NCI-H69 (cell line): ENCODE measurements at places on chromosomes 7 and 10.

DNA sequence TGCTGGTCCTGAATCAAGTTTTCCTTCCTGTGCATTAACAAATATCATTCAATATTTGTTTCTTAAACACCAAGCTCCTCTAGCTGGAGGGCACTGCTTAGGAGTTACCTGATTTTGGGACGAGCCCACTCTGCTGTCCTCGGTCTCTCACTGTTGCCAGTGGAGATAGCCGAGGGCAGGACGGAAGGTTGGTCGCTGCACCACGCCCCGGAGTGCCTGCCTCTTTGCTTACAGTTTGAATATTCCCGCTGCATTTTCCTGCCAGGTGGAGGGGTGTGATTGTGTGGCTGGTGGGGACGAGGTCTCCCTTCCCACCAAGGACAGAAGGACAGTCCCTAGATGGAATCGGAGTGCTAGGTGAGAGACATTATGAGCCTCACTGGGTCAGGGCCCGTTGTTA lies 201.5 kb downstream of the DNAJB6 start:
- DNase-seq = no peak

GRCh38 chr10:44466236-44466635 lies 81.3 kb upstream of the CXCL12 start:
- no peak for DNase-seq

GRCh38 chr10:14384116-14384730 lies 53.5 kb upstream of the FRMD4A start:
- DNase-seq = no peak

GRCh38 chr7:155721056-155721455 lies 76.6 kb downstream of the RBM33 start:
- no peak for DNase-seq

GRCh38 chr10:21740989-21741388 lies 207.0 kb downstream of the MLLT10 start:
- no peak for DNase-seq

DNA sequence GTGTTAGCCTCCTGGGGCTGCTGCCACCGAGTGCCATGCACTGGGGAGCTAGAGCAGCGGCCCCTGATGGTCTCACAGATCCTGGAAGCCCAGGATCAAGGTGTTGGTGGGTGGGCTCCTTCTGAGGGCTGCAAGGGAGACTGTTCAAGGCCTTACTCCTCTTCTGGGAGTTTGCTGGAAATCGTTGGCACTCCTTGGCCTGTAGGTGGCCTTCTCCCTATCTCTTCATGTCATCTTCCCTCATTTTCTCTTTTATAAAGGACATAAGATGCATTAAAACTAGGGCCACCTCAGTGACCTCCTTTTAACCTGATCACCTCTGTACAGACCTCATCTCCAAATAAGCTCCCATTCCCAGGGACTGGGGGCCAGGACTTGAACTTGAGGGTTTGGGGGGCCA lies 27.0 kb upstream of the ZNF862 start:
- no peak for DNase-seq

- DNase-seq = no peak
These were observed 36.7 kb downstream of the GOT1 start for GRCh38 chr10:99393683-99394082.

DNA sequence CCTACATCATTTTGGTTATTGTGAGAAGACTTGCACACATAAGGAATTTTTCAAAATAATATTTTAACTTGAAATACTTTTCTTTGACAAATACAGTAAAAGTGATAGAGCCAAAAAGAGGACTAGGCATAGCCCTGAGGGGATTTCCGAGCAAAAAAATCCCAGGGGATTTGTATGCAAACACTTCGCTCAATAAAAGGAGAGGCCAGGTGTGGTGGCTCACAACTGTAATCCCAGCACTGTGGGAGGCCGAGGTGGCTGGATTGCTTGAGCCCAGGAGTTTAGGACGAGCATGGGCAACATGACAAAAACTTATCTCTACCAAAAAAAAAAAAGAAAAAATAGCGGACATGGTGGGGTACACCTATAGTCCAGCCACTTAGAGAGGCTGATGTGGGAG lies 193.0 kb downstream of the PCDH15 start:
- DNase-seq = peak; percentile 73

GRCh38 chr7:134954197-134955082 lies 31.9 kb upstream of the AGBL3 start:
- DNase-seq = peak; percentile 49

GRCh38 chr10:123458933-123459332 lies 207.2 kb upstream of the GPR26 start:
- DNase-seq = no peak

- DNase-seq = no peak
These were observed 65.1 kb upstream of the LYZL2 start for GRCh38 chr10:30694518-30695228.

GRCh38 chr10:103843854-103844570 lies 11.4 kb downstream of the SH3PXD2A start:
- DNase-seq = peak; percentile 44

DNA sequence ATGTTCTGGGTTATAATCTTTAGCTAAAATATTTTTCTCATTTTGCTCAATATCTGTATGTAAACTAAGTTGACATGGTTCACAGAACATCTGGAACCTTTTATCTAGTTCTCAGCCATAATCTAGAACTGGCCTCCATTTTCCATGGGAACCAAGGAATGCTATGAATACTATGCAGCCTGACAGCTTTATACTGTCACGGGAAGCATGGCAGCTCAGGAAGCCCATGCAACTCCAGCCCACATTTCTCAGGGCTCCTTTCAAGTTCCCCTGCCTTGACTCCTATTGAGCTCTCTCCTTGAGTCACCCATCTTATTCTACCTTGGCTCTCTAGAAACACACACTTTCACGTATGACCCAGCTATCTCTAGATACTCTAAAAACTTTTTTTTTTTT lies 36.6 kb upstream of the PRKAR2B start:
- no peak for DNase-seq

DNA sequence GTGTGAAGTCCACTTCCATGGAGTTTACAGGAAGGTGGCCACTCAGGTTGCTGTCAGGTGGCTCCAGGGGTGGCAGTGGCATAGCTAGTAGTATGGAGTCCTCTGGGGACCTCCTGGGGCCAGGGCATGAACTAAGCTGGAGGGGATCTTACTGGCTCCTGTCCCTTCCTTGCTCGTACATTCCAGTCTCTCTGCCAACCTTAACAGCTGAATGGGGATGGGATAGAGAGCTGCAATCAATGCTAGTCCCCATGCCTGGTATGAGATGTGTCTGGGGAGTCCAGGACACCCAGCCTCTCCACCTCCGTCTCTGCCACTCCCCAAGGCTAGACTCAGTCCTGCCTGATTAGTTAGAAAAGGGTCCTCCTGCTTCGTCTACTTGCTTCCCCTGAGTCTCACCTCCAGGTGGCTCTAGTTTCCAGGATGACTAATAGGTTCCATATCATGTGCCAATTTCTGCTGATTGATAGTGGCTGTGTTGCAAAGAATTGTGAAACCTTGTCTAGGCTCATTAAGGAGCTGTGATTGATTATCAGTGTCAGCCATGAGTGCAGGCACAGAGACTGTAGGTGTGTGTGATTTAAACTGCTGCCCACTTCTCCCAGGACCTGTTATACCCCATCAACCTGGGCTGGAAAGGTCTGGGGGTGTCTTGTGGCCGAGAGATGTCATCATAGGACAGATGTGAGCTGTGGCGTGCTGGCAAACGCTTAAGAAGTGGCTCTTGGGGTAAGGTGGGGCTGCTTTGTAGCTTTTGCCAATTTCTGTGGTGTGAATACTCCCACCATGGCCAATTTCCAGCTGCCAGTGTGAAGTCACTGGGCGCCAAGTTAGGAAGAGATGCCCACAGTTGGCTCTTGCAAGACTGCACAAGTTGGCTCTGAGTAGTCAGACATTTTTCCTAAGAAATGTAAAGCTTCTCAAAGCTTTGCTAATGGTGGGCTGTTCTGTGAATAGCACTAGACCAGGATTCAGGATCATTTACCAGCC lies 59.8 kb downstream of the COL13A1 start:
- peak; percentile 26 for DNase-seq

DNA sequence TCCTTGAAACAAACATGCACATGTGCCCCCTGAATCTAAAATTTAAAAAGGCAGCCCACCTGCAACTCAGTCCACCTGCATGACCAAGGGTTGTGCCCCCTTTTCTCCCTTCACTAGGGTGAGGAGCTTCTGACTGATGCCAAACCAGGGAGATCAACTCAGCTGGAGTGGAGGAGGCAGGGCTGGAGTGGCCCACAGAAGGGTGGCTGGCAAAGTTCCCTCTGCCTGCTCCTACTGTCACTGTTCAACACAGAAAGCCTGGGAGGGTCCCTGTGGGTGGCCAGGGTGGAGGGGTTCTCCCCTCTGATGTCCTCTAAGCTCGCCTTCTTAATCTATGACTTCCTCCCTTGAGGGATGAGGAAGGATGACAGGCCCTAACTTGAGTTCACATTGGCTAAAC lies 55.7 kb upstream of the ANTXRL start:
- DNase-seq = no peak

DNA sequence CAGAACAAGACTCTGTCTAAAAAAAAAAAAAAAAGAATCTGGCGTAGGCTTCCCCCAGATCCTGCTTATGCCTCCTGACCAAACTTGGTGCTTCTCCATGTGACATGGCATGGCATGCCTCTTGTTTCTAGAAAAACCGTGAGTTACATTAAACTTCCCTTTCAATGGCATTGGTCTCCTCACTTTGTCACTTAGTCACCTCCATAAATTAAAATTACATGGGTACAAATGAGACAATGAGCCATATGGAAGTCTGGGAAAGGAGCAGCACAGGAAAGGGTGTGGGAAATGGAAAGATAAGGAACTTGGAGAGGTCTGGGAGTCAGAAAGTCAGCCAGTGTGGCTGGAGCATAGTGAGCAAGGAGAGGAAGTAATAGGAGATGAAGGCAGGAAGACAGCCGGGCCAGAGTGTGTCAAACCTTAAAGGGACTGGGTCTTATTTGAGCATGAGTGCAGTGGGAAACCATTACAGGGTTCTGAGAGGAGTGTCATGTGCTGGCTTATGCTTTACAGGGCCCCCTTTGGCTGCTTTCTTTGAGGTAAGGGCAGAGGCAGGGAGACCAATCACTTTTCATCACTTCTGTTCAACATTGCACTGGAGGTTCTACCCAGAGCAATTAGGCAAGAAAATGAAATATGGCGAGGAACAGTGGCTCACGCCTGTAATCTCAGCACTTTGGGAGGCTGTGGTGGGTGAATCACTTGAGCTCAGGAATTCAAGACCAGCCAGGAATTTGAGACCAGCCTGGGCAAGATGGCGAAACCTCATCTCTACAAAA lies 21.3 kb upstream of the ZMIZ2 start:
- DNase-seq = no peak

DNA sequence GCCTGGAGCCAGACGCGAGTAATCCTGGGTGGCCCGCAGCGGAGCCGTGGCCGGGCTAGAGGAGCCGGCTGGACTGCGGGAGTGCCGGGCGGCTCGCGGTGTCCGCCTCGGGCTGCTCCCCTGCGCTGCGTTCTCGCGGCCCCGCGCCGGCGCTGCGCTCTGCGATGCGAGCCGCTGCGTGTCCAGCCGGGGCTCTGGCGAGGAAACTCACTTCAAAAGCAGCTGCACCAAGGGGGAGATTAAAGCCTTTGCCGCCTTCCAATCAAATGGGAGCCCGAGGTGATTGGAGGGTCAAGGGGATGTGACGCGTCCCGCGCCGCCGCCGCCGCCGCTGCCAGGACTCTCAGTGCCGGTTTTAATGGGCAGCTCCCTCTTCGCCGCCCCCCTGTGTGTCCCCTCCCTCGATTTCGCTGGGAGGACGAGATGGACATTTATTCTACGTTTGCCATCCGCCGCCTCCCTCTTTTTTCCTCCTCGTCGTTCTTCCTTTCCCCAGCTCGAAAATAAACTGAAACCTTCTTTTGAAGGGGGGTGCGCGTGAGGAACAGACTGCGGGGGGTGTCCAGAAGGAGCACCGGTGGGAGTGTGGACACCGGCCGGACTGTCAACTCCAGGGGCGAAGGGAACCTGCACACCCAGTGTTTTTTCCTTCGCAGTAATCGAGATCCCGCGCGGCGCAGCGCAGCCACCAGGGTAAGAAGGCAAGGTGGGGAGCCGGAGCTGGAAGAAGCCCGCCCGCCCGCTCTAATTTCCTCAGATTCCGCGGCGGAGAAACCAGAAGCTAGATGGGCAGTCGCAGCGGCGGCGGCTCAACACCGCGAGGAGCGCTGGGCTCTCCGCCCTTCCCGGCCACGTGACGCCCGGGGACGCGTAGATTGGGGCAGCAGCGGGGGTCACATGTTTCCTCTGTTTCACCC lies at the start of gene ZNF503:
Gene ZNF503, minus strand, starts transcription at position 196 of the 917 bp plus-strand sequence. CDS start 345 bp downstream, outside the sequence.
- DNase-seq = no peak

DNA sequence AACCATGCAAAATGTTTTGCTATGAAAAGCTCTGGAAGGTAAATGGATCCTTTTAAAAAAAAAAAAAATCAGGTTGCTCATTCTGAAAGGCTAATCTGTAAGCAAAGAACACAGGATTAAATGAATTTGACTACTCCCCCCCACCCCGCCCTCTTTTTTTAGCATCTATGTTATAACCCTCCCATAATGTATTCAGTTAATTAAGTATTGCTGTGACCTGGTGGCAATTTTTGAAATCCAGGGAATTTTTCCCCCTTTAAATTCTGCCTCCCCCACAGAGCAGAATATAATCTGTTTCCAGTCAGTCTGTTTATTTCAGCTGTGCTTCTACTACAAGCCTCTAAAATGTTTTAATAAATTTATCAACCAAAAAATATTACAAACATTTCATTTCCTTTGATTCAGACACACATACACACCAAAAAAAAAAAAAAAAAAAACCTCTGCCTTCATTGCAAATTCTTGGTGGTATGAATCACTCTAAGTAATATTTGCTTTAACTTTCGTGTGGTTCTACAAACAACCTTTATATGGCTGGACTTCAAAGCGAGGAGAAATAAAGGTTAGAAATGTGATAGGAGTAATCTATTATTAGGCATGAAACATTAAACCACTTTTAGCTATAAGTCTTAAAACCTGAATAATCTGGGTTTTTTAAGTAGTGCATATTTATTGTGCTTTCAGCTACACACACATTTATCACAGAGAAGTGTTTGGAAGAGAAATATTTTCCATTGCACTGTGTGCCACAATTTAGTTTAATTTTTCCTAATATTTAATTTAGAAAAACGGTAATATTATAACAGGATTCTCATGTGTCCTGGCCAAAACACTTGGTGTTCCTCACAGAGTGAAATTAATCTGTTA lies 64.4 kb upstream of the ARID5B start:
- DNase-seq = peak; percentile 75

DNA sequence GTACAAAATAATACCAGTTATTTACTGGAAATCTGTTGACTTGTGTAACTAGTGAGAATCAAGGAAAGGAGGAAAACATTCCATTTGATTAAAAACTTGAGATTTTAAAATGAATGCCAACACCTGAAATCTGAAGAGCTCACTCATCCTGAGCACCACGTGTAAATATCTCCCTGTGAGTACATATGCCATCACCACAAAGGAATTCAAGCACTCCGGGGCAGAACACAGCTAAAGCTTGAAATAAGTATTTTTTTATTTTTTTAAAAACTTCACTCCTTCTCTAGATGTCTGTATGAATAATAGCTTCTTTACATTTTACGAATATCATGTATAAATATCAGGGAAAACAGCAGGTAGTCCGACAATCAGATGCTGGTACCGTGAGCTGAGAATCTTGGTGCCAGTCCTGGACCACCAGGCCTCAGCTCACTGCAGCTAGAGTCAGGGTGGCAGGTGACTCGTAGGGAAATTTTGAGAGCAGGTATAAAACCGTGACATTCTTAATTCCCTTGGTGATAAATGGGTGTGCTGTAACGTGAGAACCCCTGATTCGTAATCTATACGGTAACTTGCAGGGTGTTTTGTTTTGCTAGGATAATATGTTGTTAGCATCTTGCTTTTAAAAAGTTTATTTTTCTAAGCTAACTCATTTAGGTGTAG lies 12.7 kb downstream of the LMTK2 start:
- DNase-seq = peak; percentile 38
